ENCODE measurements at places on chromosomes 7 and 10.

DNA sequence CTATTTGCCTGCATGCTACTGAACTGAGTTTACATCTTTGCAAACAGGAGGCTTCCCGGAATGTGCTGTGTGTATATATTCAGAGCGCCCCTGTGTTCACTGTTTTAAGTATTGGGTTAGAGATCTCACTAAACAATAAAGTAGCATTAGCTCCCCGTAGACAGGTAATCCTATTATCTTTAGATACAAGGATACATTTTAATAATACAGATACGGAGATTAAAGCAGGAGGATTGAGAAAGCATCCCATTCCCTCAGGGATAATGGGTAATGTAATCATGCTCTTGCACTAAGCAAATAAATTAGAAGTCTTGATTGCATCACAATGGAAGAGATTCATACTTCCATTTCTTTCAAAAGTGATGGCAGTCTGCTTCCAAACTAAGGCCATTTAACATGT is 809.0 kb downstream of the NRG3 start:
- no peak for DNase-seq

DNA sequence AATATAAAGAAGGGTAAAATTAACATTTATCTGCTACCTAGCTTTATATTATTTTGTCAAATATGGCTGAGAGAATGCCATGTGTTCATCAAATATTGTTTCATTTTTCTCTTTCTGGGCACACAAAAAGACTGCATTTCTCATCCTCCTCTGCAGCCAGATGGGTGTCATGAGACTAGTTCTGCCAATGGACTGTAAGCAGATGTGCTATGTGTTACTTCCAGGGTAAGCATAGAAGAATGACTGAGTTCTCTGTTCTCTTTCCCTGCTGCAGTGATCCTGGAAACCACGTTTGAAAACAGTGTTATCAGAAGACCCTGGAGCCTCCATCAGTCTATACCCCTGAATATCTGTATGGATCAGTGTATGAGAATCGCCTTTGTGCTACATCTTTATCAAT is 24.1 kb upstream of the SLK start:
- no peak for DNase-seq

DNA sequence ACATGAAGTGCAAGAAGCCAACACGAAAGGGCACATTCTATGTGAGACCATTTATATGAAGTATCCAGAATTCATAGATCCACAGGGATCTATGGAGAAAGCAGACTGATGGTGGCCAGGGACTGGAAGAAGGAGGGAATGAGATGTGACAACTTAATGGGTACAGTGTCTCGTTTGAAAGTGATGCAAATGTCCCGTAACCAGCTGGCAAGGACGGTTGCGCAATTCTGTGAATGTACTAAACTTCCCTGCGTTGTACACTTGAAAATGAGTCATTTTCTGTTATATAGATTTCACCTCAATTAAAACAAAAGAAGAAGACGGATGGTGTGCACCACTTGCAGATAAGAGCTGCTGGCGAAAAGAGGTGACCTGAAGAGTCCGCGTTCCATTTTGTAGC is 861.1 kb downstream of the TYW1 start:
- no peak for DNase-seq

- DNase-seq, result no peak
Measured at GRCh38 chr10:99573790-99574189, 41.0 kb downstream of the NKX2-3 start.

GRCh38 chr7:80134536-80135308 is at the start of gene GNAI1:
GNAI1 (plus strand) TSS chr7:80134831; CDS start chr7:80135161, 330 bp downstream.
- DNase-seq, result peak; percentile 68

- no peak for DNase-seq
Measured at GRCh38 chr7:151187409-151188251, 580 bp upstream of the ASB10 start.

DNA sequence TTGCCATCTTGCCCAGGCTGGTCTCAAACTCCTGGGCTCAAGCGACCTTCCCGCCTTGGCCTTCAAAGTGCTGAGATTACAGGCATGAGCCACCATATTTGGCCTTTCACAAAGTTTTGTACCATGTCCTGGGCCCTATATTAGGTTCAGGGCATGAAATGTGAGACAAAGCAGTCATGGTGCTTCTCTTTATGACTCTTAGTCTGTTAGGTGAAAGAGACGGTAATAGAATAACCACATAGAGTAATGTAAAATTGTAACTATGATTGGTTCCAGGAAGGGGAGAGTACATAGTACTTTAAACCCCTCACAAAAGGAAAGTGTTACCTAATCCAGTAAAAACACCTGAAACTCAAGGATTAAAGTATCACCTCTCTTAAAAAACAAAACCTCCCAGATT is 144.7 kb downstream of the SPAG6 start:
- DNase-seq, result no peak

DNA sequence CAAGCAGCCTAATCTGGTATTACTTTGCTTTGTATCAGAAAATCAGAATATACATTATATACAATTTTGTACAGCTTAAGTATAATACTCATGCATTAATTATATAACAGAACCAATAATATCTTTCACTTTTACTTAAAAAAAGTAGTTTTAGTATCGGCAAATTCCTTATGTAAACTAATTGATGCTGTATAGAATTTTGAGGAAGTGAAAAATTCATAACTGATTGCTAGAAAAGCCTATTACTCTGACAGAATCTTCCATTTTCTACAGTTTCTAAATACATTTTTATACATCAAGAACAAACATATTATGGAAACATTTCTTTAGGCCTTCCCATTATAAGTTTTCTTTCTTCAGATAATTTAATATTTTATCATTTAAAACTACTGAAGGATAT is 124.0 kb upstream of the GPR22 start:
- DNase-seq, result no peak

- no peak for DNase-seq
Measured at GRCh38 chr7:80618096-80618495, 20.3 kb upstream of the CD36 start.

- no peak for DNase-seq
Measured at GRCh38 chr7:47591655-47592572, 10.0 kb upstream of the TNS3 start.

GRCh38 chr10:28082316-28082715 is 83.4 kb upstream of the ODAD2 start:
- DNase-seq, result no peak

GRCh38 chr10:97798958-97799610 is 27.3 kb upstream of the SFRP5 start:
- DNase-seq, result no peak

DNA sequence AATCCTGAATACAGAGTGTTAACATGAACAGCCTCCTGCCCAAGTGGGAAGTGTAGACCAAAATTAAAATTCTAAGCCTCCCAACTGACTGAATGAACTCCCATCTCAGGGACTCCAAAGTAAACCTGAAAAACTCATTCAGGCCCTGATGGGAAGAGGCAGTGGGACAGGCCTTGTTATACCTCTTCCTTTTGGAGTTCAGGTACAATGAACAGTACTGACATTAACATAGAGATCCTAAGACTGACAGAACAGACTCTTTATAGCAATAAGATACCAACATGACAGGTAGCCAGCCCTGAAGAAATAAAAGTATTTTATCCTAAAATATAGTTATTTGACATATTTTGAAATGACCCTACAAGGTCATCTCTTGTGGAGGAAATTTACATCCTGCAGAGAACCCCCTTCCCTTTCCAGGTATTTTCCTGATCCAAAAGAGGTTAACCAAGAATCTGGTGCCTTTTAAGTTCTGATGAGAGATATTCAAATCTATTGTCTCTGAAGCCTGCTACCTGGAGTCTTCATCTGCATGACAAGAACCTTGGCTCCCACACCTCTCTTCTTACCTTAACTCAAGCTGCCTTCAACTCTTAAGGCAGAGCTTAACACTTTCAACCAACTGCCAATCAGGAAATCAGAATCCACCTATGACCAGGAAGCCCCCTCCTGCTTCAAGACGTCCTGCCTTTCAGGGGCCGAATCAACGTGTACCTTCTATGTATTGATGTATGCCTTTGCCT is 103.3 kb upstream of the PFKP start:
- DNase-seq, result no peak

DNA sequence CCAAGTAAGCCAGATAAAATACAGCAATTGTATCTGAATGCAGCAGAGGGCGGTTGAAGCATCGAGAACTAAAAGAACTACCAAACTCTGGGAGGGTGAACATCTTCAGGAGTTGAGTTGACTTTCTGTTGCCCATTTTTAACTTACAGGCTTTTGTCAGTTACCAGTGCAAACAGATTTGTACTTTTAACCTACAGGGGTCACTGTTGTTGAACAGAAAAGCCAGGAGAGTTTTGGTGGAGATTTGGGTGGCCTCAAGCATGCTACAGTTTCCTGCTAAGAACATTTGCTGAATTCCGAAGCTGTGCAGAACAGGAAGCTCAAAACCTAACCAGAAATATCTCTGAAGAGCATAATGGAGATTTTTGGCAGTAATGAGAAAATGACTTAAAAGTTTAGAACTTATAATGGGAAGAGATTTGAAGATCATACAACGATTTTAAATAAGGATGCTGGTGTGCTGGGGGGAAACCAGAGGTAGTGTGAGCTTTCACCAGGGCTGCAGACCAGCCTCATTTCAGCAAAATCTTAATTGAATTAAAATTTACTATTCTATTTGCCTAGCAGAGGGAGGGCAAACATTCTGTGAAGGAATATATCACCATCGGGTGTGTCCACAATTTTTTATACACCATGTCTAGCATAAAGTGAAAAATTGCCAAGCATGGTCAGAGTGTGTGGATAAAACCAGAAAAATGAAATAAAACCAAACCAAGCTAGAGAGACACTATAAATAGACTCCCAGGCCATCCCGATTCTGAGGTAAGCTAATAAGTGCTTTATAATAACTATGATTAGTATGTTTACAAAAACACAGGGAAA is 208.6 kb upstream of the CCDC6 start:
- DNase-seq, result peak; percentile 39

- DNase-seq, result no peak
Measured at GRCh38 chr7:28180031-28180363, 598 bp downstream of the JAZF1 start.

- peak; percentile 5 for DNase-seq
Measured at GRCh38 chr10:58512491-58513187, at the start of gene BICC1. BICC1 (plus strand) TSS chr10:58512872; CDS start chr10:58513144, 272 bp downstream.

DNA sequence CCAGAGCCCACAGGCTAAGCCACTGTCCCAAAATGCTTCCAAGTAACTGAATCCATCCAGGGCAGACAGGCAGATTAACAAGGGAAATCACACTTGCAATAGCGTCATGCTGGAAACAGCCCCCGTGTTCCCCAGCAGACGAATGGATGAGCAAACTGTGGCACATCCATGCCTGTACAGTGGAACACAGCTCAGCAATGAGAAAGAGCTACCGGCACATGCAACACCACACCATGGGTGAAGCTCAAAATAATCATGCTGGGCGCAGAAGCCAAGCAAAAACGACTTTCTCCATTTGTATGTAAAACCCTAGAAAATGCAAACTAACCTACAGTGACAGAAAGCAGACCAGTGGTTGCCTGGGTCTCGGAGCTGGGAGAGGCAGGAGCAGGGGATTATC is 153.1 kb downstream of the SLIT1 start:
- no peak for DNase-seq

- no peak for DNase-seq
Measured at GRCh38 chr10:127303105-127303504, 106.7 kb upstream of the INSYN2A start.

- DNase-seq, result no peak
Measured at GRCh38 chr10:131202990-131203389, 108.5 kb downstream of the TCERG1L start.

DNA sequence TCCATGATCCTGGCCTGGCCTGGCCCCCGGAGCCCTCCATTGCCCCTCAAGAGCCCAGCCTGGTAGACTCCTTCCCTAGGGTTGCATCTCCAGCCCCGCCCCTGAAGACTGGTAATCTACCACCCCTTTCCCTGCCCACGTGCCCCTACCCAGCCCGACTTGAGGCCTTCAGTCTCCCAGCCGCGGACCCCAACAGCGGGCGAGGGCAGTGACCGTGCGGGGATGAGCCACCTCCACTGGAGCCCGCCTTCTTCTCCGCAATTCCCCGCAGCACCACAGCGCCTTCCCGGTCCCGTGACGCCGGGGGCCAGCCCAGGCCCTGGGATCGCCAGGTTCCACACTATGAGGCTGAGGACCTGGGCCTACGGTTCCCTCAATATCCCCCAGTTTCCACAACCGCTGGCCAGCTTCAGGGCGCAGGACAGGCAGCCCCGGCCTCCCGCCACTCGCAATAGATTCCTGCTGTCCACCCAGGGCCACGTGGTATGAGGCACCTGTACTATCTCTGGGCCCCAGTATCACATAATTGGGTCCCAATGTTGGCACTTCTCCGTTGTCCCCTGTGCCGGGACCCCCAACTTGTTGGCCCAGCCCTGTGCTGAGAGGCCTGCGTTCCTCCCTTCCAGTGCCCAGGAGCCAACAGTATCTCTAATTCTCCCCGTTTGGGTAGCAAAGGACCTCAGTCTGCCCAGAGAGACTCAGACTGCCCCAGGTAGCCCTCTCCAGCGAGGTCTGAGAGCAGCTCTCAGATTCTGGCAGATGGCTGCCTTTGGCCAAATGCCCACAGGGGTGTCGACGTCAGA is 1.1 kb upstream of the GPRIN2 start:
- DNase-seq, result no peak

DNA sequence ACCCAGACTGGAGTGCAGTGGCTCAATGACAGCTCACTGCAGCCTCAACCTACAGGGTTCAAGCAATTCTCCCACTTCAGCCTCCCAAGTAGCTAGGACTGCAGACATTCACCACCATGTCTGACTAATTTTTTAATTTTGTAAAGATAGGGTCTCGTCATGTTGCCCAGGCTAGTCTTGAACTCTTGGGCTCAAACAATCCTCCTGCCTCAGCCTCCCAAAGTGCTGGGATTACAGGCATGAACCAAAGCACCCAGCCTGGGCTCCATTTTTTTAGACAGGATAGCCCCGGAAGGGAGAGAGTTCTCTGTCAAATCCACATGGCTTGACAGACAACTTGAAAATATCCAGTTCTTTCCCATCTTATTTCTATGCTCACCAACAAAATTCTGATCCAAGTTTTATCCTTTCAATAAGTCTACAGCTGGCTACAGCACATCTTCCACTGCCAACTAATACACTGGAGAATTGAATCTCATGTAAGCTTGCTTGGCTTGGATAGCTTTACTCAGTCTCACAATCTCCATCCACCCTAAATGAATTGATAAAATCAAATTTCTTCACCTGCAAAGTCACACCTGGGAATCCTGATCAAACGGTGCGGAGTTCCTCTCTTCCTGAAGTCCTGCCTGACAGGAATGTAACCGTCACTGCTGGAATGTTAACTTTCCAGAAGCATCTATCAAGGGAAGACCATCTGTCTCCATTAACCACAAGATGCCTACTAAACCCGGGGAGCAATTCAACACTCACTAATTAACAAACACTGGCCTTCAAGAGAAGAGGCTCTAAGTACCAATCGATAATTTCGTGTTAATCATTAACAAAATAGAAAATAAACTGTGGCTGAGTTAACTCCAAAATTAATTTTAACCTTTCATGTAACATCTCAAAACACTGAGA is 239.7 kb upstream of the MKLN1 start:
- no peak for DNase-seq

GRCh38 chr7:84524714-84525694 is 330.4 kb upstream of the SEMA3A start:
- no peak for DNase-seq

Data from NCI-H1694 treated with DMSO at 0.1 percent for 48 hours (cell line).